NCI-H2029 treated with DMSO at 0.1 percent for 48 hours (cell line): ENCODE measurements at places on chromosomes 7 and 10.

GRCh38 chr10:68666280-68666760, 54.7 kb upstream of the CCAR1 start:
- no peak for DNase-seq

DNA sequence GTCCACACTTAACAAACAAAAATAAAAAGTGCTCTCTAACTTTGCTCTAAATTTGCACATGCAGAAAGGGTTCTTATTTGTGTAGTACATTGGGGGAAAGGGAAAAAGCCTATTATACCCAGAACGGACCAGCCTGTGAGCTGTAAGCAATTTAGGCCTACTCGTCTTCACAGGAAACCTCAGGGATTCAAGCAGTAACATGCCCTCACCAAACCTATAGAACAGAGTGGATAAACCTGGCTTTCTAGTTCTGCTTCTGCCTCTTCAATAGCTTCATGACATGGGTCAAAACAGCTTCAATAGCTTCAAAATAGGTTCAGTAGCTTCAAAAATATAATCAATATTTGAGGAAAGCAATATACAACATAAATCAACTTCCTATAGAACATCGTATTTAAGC, 163.7 kb downstream of the ARL4A start:
- no peak for DNase-seq

DNA sequence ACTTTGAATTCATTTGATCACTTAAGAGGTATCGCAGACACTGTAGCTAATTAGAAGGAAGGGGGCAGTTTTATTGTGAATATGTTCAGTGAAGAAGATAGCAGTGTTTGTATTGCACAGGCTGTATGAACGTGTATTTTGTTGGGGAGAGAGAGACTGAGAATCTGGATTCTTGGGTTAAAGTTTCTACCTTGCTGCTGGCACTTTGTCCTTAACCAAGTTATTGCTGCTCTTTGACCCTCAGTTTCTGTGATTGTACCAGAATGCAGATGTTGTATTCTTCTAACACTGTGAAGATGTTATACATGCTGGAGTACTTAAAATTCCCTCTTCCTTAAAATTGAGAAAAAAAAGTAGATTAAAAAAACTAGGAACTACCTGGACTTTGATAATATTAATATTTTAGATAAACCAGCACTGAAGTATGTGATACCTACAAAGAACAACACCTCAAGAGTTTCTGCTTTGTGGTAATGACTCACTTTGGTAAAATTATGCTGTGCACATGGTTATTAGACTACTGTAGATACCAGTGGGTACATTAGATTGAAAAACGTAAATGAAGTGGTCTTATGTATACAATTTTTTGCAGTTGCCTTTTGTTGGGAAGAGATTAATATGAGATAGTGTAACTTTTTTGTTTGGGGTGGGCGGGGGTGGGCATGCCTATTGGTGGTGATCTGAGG, 321.3 kb downstream of the AUTS2 start:
- no peak for DNase-seq

- no peak for DNase-seq
These were observed 67.7 kb downstream of the NSUN6 start for GRCh38 chr10:18583575-18584270.
